CD4-positive, alpha-beta T cell treated with Interleukin-21 for 1 hour (primary cell): ENCODE measurements at places on chromosomes 13 and 19.

- peak; percentile 19 for DNase-seq
These were observed 28.9 kb downstream of the TDRD12 start for GRCh38 chr19:32748497-32748896.

GRCh38 chr13:27954406-27954851 lies 14.7 kb downstream of the CDX2 start:
- no peak for DNase-seq

DNA sequence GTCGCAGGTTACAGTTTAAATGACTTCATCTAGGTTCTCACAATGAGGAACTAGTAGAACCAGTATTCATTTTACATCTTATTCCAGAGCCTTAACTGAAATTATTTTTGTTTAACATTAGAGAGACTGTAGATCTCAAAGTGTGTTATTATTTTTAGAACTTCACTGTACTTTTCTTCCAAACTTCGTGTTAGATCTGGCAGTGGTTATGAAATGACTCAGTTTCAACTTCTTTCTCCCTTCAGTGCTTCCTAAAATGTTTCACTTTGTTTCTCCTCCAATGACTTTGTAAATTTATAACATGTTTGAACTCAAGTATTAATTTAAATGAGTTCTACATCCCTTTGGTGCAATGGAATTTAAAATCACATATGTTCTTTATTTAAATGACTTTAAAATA lies 139.3 kb downstream of the PCDH9 start:
- DNase-seq = no peak

DNA sequence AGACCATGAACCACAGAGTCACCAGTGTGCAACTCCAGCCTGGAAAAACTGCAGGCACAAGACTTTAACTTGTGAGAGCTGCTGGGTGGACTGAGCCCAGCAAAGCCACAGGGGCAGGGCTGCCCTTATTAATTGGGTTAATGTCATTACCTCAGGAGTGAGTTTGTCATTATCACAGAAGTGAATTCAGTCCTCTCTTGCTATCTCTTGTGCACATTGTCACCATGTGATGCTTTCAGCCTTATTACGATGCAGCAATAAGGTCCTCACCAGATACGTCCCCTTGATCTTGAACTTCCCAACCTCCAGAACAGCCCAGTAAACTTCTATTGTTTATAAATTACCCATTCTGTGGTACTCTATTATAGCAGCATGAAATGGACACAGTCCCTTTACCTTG lies 158.1 kb downstream of the LHFPL6 start:
- no peak for DNase-seq

DNA sequence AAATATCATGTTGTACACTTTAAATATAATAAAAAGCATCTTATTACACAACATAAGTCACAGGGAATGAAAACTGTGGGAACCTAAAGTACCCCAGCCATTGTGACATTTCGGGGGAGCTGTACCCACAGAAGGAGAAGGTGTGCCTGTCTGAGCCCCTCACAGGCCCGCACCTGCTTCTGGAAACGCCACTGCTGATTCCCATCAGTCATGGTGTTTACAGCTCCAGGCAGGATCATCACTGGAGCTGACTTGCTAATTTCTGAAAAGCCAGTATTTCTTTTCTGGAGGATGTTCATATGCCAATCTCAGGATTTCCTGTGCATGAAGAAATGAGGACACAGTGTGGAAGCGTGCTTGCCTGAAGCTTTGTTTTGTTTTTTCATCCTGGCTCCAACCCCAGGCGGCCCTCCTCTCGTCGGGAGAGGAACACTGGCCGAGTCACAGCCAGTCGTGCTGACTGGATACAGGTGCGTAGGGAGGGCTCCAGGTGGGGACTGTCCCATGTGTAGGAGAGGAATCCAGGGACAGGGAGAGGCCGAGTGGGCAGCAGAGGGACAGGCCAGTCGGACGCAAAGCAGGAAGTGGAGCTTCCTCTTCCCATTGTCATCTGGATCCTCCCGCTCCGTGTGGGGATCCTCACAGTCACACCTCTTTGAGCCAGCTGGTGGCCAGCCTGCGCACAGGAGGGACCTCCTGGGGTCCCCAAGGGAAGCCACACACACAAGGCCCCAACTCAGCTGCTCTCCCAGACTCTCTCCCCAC lies 4.2 kb upstream of the ATP12A start:
- DNase-seq = no peak

- peak; percentile 86 for DNase-seq
These were observed 15.2 kb upstream of the TLE6 start for GRCh38 chr19:2962018-2962670.

GRCh38 chr13:96844195-96844594 lies 150.1 kb downstream of the OXGR1 start:
- no peak for DNase-seq

- peak; percentile 48 for DNase-seq
These were observed 407.2 kb downstream of the KCNRG start for GRCh38 chr13:50422181-50423148.

DNA sequence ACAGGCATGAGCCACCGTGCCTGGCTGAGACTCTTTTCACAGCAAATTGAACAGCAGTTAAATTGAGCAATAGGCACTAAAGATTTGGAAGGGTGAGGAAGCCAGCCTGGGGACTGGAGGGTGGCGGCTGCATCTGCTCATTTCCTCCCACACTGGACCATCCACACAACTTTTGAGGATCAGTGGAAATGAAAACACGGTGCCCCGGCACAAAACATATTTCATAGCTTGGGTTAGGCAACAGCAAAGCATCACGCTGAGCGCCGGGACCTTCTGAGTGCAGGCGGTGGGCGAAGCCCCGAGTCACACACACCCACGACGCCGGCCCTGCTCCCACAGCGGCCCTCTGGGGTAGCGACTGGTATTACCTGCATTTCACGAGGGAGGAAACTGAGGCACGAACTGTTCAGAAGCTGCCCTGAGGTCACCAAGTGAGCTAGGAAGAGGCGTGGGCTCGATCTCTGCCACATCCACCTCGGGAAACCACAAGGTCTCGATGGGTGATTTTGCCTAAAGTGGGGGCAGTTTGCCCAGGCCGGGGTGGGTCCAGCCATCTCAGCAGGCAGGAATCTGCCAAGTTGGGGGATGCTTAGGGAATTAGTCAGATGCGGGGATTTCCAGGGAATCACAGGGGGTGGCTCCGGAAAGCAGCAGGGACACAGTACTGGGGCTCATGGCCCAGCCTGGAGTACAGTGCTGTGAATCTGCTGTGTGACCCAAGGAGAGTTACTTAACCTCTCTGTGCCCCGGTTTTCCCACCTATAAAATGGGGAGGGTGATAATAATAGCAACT lies 3.5 kb upstream of the SBNO2 start:
- DNase-seq = no peak
